ENCODE measurements at places on chromosomes 7 and 10.

GRCh38 chr7:83301416-83301815, 138.7 kb upstream of the PCLO start:
- no peak for DNase-seq

GRCh38 chr7:155467846-155468784, 10.2 kb downstream of the EN2 start:
- DNase-seq, result no peak

DNA sequence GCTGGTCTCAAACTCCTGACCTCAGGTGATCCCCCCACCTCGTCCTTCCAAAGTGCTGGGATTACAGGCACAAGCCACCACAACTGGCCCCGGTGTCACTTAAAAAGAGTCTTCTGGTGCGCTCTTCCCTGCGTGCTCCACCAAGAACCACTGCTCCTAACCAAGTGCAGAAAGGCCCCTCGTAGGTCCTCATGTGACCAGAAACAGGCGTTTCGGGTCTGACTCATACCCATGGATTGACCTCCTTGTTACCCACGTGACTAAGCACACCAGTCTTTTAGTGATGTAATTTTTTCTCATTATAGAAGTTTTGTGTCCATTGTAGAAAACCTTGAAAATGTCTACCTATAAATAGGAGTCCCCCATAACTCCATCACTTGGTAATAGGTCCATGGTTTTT, 13.9 kb downstream of the FKBP6 start:
- DNase-seq, result no peak

DNA sequence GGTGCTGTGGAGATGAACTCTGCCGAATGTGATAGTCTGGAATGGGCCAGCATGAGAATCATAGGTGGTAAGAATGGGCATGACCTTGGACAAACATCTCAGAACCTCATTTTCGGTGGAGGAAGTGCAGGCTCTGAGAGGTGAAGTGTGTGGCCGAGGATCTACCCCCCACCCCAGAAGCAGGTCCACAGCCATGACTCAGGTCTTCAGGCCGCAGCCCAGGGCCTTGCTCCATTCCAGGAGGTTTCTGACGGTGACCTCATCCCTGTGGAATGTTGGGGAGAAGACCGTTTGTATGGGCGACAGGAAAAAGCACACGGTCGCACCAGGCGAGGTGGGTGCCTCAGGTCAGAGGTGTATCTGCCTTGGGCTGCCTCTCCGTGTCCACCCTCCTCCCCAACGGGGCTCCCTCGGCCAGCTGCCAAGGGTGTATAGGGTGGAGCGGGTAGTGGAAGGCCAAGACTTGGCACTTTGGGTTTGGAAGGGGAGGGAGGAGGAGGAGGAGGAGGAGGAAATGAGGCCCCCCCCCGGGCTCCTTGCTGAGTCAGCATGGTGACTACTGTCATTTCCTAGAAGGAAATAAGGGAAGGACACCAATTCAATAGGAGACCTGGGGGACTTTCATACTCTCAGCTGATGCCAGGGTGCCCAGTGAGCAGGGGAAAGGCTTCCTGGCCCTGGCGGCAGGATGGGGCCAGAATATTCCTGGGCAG, 168.0 kb upstream of the RHEB start:
- peak; percentile 69 for DNase-seq

DNA sequence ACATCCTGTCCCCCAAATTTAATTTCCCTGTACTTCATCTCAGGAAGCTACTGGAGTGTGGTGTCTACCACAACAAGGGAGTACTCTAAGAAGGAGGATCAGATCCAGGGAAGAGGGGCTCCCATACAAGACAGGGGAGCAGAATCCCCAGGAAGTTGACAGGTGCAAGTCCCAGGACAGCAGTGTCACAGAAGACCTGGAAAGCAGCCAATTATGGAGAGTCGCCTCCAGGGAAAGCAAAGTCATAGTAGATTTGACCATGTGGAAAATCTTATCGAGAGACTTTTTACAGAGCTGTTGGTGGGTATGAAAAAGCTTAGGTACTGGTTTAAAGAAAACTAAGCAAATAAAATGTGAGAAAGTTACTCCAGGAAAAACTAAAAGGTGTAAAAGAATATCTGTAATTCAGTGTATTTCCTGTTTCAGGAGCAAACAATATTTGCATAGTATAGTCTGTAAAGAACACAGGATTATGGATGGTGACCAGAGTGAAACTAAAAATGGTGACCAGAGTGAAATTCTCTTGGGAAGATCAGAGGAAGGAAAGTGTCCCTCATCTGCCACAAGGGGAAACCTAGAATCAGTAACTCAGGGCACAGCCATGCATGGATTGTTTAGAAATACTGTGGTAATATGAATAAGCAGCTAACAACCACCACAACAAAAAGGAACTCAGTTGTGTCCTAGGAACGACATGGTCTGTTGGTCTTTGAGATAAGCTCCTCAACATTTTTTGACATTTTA, 44.5 kb downstream of the LANCL2 start:
- no peak for DNase-seq

All from ovary (tissue), 10 donors.